ENCODE measurements at places on chromosomes 5 and 9. TPM values are rescaled to one million over a fixed set of nuclear protein-coding genes. Genes with fewer than 3 reads are reported as not detected.

GRCh38 chr9:131274674-131275331 is 1.5 kb downstream of the FAM78A start:
- peaks cover 18% of the 10 kb centered on the region for H3K27me3 ChIP-seq
- H3K36me3 ChIP-seq = no peaks in the 10 kb centered on the region
- peak overlapping the region; percentile 87 for H3K27ac ChIP-seq
- peaks cover 65% of the 10 kb centered on the region for H3K4me1 ChIP-seq
- DNase-seq = no peak
- peak overlapping the region; percentile 55 for H3K4me3 ChIP-seq

DNA sequence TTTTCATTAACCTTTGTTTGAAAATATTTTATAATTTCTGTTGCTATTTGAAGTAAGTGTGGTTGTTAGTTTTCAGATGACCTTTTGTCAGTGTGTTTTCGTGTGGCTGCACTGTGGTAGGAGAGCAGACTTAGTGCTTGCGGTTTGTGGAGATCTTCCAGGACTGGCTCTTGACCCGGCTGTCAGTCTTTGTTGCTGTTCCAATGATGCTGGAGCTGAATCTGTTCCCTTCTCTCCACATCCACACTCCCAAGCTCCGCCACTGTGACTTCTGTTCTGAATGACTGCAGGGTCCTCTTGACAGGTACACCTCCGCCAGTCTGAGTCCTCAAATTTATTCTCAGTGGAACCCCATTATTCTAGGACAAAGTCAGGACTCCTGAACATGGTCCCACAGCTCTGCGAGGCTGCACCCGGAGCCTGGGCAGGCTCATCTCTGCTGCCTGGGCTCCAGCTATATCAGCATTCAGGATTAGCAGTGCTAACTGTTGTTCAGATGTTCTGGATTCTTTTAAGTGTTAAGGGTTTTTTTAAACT is 126.0 kb downstream of the WNK2 start:
- no peak for DNase-seq
- no peaks in the 10 kb centered on the region for H3K27me3 ChIP-seq
- H3K36me3 ChIP-seq = no peaks in the 10 kb centered on the region
- H3K4me3 ChIP-seq = no peak overlapping the region
- no peak overlapping the region for H3K27ac ChIP-seq
- no peaks in the 10 kb centered on the region for H3K4me1 ChIP-seq

GRCh38 chr9:23036416-23036815 is 589.8 kb downstream of the DMRTA1 start:
- no peaks in the 10 kb centered on the region for H3K4me1 ChIP-seq
- no peak overlapping the region for H3K27ac ChIP-seq
- no peak overlapping the region for H3K4me3 ChIP-seq
- no peaks in the 10 kb centered on the region for H3K27me3 ChIP-seq
- DNase-seq = no peak

GRCh38 chr9:134345737-134346136 is 19.5 kb downstream of the RXRA start:
- DNase-seq = no peak
- no peak overlapping the region for H3K4me3 ChIP-seq
- no peaks in the 10 kb centered on the region for H3K36me3 ChIP-seq
- H3K27me3 ChIP-seq = no peaks in the 10 kb centered on the region

DNA sequence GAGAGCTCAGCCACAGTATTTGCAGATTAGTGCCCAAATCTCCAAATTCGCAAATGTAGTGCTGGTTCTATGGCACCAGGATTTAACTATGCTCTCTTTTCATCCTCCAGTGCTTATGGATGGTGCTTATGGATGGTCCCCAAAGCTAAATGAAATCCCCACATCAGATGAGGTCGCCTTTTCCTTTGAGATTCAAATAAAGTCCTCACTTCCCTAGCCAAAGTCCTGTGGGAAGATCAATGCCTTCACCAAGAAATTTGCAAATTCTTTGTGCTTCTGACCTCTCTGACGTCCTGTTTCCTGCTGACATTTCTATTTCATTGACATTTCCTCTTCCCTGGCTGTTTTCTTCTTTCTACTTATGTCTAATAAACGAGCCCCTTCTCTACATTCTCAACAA is 1077.0 kb upstream of the C9orf72 start:
- DNase-seq = no peak
- H3K27me3 ChIP-seq = no peaks in the 10 kb centered on the region
- H3K4me3 ChIP-seq = no peak overlapping the region
- no peaks in the 10 kb centered on the region for H3K36me3 ChIP-seq

GRCh38 chr5:80041527-80041926 is 6.4 kb downstream of the THBS4 start:
- peaks cover 20% of the 10 kb centered on the region for H3K27me3 ChIP-seq
- no peaks in the 10 kb centered on the region for H3K4me1 ChIP-seq
- H3K4me3 ChIP-seq = no peak overlapping the region
- no peak overlapping the region for H3K27ac ChIP-seq

DNA sequence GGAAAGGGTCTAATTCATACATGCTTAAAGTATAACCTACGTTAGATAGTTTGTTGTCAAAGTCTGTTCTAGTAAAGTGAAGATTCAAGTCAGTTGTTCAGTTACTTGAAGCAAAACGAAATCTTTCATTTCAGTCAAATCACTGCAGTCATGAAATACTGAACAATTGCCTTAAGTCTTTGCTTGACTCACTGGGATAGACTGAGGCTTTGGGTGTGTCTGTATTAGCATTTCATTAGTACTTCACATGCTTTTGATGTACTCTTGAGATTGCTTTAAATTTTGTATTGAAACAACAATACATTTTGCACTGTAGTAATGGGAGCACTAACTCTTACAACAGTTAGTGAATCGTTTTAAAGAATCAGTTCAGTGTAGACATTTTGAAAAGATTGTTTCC is 4.0 kb upstream of the CMYA5 start:
- H3K27ac ChIP-seq = no peak overlapping the region
- DNase-seq = no peak
- H3K4me1 ChIP-seq = no peaks in the 10 kb centered on the region
- H3K4me3 ChIP-seq = no peak overlapping the region

GRCh38 chr9:136111910-136112309 is 6.8 kb downstream of the TMEM250 start:
- peaks cover 27% of the 10 kb centered on the region for H3K36me3 ChIP-seq
- no peak overlapping the region for H3K27ac ChIP-seq
- no peaks in the 10 kb centered on the region for H3K27me3 ChIP-seq
- peaks cover 48% of the 10 kb centered on the region for H3K4me1 ChIP-seq

GRCh38 chr5:160556846-160557245 is 135.2 kb downstream of the PTTG1 start:
- H3K4me1 ChIP-seq = no peaks in the 10 kb centered on the region
- no peaks in the 10 kb centered on the region for H3K27me3 ChIP-seq
- no peaks in the 10 kb centered on the region for H3K36me3 ChIP-seq
- H3K27ac ChIP-seq = no peak overlapping the region
- no peak overlapping the region for H3K4me3 ChIP-seq

- no peak for DNase-seq
- H3K27me3 ChIP-seq = no peaks in the 10 kb centered on the region
- H3K4me1 ChIP-seq = no peaks in the 10 kb centered on the region
- H3K4me3 ChIP-seq = no peak overlapping the region
- peak overlapping the region; percentile 67 for H3K27ac ChIP-seq
Observed at GRCh38 chr5:107365320-107366109, 305.2 kb downstream of the EFNA5 start.

DNA sequence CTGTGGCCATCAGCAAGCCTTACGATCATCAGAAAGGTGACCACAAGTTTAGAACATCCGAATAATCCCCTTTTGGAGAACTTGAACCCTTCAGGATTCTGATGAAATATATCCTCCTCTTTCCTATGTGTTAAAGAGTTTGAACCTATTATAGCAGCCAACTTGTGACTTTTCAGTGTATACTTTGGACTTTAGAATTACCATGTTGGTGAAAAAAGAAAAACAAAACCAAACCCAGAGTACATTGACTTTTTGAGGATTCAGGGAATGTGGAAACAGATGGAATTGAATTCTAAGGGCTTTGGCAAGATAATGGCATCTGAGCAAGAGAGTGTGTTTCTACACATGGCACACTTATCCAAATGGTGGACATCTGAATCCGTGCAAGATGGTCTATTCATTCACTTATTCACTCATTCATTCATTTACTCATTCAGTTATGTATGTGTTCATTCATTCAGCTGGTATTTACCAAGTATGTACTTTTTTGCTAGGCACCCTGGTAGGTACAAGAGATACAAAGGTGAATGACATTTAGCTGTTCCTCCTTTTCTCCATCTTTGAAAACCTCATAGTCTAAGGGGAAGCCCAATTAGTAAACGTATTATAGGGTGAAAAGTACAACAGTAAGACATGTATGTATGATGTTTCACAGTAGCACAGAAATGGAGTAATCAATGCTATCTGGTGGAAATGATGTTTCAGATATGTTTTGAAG is 91.8 kb downstream of the PRDM6 start:
- DNase-seq = no peak
- H3K36me3 ChIP-seq = no peaks in the 10 kb centered on the region
- no peaks in the 10 kb centered on the region for H3K4me1 ChIP-seq
- H3K27ac ChIP-seq = no peak overlapping the region
- H3K4me3 ChIP-seq = no peak overlapping the region

- H3K4me3 ChIP-seq = no peak overlapping the region
- H3K4me1 ChIP-seq = peaks cover 3% of the 10 kb centered on the region
- no peaks in the 10 kb centered on the region for H3K36me3 ChIP-seq
Observed at GRCh38 chr9:626596-626995, 214.9 kb upstream of the DMRT1 start.

DNA sequence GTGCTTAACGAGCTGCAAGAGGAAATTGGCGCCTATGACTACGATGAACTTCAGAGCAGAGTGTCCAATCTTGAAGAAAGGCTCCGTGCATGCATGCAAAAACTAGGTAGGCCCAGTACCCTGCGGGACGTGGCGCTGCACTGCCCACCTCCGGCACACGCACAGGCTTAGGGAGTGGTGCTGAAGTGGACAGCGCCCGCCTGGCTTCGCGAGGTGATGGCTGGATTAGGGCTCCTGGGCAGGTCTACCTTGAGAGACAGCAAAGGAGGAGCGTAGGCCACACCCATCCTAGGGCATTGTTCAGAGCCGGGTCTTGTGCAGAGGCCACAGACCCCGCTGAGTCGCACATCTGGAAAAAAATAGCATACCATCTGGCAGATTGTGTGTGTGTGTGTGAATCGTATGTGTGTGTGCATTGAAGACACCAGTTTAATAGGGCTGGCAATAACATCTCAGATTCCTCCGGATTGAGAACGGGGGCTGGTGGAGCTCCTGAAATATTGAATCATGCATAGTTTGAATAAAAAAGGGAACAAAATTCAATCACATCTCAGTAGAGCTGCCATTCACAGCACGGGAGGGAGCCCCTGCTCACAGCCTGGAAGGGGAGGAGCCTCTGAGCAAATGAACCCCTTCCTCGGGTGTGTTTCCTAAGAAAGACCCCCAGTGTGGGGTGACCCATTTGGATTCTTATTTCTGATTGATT is 11.1 kb downstream of the OLFM1 start:
- H3K27ac ChIP-seq = no peak overlapping the region
- DNase-seq = peak; percentile 45
- no peaks in the 10 kb centered on the region for H3K4me1 ChIP-seq
- H3K36me3 ChIP-seq = no peaks in the 10 kb centered on the region

Gene DOCK8
- polyA plus RNA-seq = 5.9 TPM

Gene PLCXD3
- polyA plus RNA-seq = 0.16 TPM

Gene TSSK1B
- polyA plus RNA-seq = 0.14 TPM

Gene BTNL3
- polyA plus RNA-seq = not detected

Gene CYLC2
- not detected for polyA plus RNA-seq

Gene NR5A1
- 0.06 TPM for polyA plus RNA-seq

Gene INSL4
- polyA plus RNA-seq = not detected
